Stimulated activated CD4-positive, alpha-beta T cell treated with anti-CD3 and anti-CD28 coated beads, TNF-alpha, amount 100 ng/mL, for 24 hours (primary cell): ENCODE measurements at places on chromosomes 3 and 15.
A peak's percentile ranks its signal among the peaks of the same experiment; 100 is the strongest.

DNA sequence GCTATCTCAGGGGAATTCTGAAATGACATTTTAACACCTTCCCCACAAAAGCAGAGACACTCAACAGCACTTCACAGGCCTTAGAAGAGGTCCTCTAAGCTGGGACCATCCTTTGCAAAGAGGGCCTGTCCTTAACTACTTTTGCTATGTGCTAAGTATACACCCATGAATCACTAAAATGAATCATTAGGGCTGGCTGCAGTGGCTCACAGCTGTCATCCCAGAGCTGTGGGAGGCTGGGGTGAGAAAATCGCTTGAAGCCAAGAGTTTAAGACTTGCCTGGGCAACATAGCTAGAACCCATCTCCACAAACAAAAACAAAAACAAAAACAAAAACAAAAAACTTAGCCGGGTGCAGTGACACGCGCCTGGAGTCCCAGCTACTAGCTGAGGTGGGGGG lies 53.9 kb upstream of the MELTF start:
- DNase-seq = peak; percentile 12

DNA sequence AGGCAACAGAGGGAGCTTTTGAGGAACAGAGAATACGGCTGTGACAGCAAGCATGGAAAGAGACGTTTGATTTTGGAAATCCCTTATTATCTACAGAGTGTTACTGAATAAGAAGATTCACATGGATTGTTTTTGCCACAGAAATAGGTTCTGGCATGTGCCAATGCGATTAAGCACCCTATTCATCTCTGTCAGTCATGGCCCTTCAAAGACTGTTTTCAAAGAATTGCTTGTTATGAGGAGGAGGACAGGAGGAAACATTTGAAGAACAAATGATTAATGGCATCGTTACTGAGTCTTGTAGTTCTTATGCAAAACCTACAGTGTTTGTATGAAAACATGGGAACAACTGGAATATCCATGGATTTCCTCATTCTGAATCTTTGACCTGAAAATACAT lies 86.2 kb downstream of the EPHA6 start:
- DNase-seq = no peak

DNA sequence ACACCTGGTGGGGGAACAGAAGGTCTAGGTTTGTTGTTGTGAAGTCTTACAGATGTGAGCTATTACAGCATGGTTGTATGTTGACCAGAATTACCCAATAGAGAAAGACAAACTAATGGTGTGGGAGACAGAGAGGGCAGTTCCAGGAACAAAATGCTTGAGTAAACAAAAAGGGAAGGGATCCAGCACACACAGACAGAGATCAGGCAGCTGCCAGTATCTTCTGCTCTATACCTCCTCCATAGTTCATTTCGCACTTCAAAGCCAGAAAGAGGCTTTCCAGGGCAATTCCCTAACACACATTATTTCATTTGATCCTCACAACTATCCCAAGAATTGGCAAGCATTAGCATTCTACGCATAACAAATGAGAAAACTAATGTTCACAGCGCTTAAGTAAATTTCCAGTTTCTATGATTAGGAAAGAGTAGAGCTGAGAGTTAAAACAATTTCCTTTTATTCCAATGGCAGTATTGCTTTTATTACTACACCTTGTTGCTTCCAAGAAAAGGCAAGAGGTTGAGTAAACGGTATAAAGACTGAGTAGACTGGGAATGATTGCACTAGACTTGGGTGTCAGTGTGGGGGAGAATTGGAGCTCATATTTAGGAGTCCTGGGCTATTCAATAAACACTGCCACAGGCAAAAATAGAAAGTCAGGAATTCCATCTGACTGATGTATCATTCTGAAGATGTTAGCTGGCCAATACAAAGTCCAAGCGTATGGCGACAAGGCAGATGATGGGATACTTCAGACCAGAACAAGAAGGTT lies 39.7 kb upstream of the ZNF280D start:
- DNase-seq = no peak

DNA sequence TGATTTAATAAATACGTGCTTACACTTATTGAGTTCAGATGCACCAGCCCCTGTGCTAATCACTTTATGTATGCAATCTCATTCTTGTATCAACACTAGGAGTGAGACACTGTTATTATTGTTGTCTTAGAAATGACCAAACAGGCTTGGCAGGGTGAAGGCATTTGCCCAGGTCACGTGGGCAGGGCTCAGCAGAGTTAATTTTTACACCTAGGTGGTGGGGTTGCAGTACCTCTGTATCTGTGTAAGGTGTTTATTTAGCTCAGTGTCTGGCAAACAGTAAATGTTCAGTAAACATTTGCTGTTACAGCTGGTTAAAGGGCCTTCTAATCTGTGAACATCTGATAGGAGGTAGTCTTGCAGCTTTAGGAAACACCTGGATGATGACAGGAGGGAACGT lies 200.0 kb downstream of the CACNA2D3 start:
- no peak for DNase-seq

- DNase-seq = no peak
These were observed 94.1 kb upstream of the MRPL3 start for GRCh38 chr3:131596884-131597283.

GRCh38 chr3:143188881-143189280 lies 69.3 kb downstream of the CHST2 start:
- DNase-seq = no peak

- DNase-seq = no peak
These were observed 107.6 kb downstream of the IMPG2 start for GRCh38 chr3:101212730-101213129.

DNA sequence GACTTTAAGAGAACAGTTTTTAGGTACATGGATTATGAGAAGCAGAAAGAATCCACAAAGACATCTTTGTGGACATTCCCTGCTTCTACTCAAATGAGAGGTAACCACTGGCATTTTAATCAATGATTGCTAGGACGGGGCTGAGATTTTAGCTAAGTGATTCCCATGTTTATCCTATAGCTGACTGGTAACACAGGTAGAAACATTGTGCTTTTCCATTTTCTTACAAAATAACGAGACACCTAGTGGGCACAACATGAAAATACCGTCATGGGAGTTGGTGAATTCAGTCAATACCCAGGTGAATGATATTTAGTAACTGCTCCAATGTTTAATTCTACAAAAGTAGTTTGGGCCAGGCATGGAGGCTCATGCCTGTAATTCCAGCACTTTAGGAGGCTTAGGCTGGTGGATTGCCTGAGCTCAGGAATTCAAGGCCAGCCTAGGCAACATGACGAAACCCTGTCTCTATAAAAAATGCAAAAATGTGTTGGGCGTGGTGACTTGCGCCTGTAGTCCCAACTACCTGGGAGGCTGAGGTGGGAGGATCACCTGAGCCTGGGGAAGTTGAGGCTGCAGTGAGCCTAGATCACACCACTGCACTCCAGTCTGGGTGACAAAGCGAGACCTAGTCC lies 37.2 kb upstream of the DENND4A start:
- no peak for DNase-seq

DNA sequence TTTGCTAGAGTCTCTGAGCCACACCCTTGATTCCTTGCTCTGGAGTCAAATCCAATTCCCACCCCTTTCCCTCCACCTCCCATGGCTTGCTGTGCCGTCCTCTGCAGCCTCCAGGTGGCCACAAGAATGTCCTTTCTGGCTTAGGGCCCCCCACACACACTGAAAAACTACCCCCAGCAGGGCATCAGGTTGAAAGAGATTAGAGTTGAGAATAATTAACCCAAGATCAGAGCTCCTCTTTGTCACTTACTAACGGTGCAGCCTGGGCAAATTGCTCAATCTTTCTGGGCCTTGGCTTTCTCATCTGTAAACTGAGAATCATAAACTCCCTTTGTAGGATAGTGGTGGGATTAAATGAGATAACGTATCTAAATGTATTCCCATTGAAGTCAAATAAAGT lies 78.5 kb downstream of the MRPL46 start:
- no peak for DNase-seq

- no peak for DNase-seq
These were observed 17.8 kb upstream of the MAP4 start for GRCh38 chr3:48034000-48034516.

GRCh38 chr15:69657626-69658025 lies 205.0 kb downstream of the RPLP1 start:
- DNase-seq = no peak

DNA sequence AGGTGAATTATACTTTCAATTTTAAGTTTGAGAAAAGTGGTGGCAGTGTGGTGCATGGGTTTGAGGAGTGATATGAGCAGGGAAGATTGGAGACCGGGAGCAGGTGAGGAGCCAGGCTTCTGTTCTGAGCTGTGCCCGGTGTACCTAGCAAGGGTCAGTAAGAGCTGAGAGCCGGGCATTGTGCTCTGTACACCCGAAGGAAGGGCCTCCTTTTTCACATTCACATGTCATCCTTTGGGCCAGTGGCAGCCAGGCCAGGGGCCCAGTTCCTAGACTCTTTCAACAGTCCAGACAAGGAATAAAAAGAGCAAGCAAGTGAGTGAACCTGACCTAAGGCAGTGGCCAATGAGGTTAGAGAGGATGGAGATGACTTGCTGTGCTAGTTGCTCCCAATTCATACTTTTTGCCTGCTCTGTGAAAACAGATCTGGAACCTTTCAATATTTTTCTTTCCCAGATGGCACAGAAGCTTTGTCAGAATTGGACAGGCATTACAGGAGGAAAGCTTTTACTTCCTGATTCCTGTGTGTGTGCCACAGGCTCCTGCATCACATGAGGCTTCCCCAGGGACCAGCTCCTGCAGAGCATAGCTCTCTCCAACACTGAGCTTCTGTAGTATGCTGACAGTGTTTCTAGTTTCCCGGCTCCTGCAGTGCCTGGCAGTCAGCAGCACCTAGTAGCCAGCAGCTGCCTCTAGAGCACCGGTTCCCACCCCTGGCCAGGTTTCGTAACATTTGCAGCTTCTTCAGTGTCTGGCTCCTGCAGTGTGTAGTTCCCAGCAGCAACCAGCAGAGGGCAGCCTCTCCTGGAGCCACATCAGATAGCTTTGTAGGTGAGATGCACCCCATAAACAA lies 5.3 kb upstream of the TRA2B start:
- peak; percentile 74 for DNase-seq

DNA sequence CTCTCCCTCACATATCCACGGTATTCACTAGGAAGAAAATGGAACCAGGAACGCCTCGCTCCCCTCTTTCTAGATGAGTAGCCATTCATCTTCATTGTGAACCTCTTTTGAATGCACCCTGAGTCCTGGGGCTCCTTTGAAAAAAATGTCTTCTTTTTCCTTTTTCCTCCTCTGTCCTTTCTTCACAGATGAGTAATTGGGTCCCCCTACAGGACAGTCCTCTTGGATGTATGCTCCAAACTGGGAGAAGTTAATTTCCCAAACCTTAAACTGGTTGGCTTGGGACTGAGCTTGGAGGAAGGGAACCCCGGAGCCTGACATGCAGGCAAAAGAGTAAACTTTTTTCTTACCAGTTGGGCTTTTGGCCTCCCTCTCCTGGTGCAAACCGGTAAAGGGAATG lies 108.8 kb downstream of the DPH6 start:
- no peak for DNase-seq

- DNase-seq = no peak
These were observed 164.5 kb downstream of the IGF1R start for GRCh38 chr15:98812716-98813446.

- no peak for DNase-seq
These were observed 779.8 kb upstream of the NR2F2 start for GRCh38 chr15:95550702-95551101.

GRCh38 chr3:42179110-42179725 lies 86.8 kb downstream of the CCK start:
- DNase-seq = no peak
